ENCODE measurements at places on chromosomes 2 and 18. TPM values are rescaled to one million over a fixed set of nuclear protein-coding genes. Genes with fewer than 3 reads are reported as not detected.
A peak's percentile ranks its signal among the peaks of the same experiment; 100 is the strongest.

The GPR75 gene
- total RNA-seq = 1.2 TPM

The TCF4 gene
- 12.3 TPM for total RNA-seq

- DNase-seq = no peak
These were observed 48.5 kb upstream of the IKZF2 start for GRCh38 chr2:213199871-213200270.

The TGFA gene
- total RNA-seq = 30.8 TPM

- DNase-seq = no peak
These were observed 103.4 kb upstream of the NPAS2 start for GRCh38 chr2:100716581-100716980.

The CYRIA gene
- total RNA-seq = 6.4 TPM

DNA sequence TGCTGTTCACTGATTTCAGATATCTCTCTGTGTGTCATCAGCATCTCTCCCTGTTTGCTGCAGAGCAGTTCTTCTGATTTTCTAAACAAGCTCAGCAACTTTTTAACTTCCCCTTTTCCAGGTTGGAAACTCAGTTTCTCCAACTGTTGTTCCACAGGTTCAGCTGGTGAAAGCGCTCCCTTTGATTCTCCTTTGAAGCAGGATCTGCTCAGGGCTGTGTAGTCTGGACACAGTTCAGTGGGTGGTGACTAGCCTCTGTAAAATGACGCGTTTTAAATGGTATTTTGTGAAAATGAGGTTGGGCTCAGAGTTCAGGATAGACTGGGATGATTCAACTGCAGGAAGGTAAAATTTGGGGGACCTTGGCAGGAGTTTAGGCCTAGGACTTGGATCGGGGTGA is 106.3 kb downstream of the TRIM43 start:
- DNase-seq = no peak

DNA sequence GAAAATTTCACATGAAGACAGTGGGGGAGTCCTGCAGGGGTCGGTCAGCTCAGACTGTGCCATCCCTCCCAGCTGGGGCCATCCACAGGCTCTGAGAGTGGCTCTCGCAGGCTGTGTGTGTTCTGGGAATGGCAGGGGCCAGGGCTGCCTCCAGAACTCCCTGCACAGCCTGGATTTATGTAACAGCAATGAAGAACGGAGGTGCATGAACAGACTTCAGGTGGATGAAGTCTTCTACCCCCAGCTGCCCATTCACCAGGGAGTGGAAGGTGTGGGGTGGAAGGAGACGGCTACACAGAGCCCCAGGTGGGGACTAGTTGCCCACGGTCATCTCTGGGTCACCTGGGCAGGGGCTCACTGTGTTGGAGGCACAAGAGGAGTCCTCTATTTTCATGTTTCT is 56.1 kb upstream of the HDAC4 start:
- no peak for DNase-seq

The MARCHF4 gene
- total RNA-seq = 0.37 TPM

DNA sequence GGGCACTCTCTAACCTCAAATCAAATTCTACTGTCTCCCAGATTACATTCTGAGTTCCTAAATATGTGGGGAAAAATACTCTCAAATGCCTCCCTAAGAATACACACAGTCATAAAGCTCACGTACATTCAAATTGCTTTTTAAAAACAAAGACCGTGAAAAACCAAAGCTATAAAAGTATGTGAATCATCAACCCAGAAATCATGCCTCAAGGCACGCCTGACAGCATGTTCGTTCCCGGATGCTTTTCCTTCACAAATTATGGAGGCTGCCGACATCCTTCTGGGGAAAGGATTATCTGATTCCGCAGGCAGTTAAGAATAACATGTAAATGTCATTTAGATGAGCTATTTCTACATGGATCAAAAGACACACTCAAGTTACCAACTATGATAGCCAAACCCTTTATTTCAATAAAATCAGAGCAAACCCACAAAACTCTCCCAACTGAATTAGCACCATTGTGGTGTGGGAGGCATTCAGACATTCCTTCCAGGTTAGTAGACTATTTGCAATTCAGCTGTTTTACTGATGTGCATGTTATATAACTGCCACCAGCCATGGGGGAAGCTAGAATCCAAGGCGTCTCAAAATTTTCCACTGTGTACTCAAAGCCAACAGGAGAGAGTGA is 398.2 kb upstream of the TRIB2 start:
- peak; percentile 39 for DNase-seq

- no peak for DNase-seq
These were observed 51.6 kb downstream of the SNED1 start for GRCh38 chr2:241049739-241050623.

- DNase-seq = no peak
These were observed 388.9 kb upstream of the RGPD4 start for GRCh38 chr2:107437807-107438206.

GRCh38 chr2:236112466-236112865 is 55.7 kb downstream of the GBX2 start:
- DNase-seq = no peak

GRCh38 chr2:71800851-71801250 is 346.8 kb downstream of the CYP26B1 start:
- DNase-seq = no peak

The MAP3K2 gene
- total RNA-seq = 73.1 TPM

DNA sequence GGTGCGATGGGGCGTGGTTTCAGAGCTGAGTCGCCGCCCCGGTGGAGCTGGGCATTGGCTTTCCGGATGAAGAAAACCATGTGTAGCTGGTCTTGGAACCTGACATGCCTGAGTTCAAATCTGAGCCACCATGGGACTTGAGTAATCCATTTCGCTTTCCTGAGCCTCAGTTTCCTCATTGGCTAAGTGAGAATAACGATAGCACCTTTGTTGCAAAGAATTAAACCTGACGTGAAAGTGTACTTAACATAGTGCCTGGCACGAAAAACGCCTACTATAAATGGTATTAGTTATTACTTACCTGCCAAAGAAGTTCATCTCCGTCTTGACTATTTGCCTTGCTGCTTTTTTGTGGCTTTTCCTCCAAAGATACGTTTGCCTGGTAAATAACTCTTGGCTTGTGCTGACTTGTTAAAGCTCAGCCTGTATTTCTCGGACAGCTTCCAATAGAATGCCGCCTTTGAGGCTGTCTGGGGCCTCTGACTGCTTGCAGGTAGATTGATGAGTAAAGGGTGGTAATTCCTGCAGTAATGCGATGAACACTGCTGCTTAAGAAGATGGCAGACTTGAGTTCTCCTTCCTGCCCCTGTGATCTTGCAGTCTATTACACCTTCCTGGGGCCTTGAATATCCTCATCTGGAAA is 1.3 kb downstream of the CDCA7 start:
- DNase-seq = peak; percentile 42

- DNase-seq = no peak
These were observed 861.1 kb downstream of the CNTNAP5 start for GRCh38 chr2:124886216-124886615.

GRCh38 chr18:58803978-58804377 is 60.7 kb upstream of the ZNF532 start:
- no peak for DNase-seq

Data from left colon (tissue), 2 donors.